CD8-positive, alpha-beta memory T cell (primary cell): ENCODE measurements at places on chromosomes 12 and 14. TPM values are rescaled to one million over a fixed set of nuclear protein-coding genes. Genes with fewer than 3 reads are reported as not detected.

DNA sequence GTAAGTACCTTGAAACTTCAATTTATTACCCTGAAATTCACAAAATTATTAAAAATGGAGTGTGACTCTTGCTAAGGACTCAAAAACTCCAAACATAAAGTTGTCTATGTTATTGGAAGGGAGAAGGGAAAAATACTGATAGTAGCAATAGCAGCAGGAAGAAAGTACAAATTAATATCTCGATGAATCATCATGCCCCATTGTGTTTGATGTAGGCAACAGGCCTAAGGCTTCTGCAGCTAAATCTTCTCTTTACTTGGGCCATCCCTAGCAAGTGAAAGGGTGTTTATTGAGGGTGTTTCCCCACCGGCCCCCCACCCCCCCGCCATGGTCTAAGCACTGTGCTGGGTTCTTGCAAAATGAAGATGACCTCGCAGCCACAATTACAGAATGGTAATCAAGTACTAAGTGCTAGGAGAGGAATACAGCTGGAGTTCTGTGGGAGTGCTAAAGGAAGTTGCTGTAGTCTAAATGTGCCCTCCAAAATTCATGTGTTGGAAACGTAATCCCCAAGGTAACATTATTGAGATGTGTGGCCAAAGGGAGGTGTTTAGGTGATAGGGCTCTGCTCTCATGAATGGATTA, 76.5 kb downstream of the SNAPC1 start:
- no peaks in the 10 kb centered on the region for H3K36me3 ChIP-seq
- H3K27me3 ChIP-seq, result no peaks in the 10 kb centered on the region
- no peak overlapping the region for H3K27ac ChIP-seq

- DNase-seq, result no peak
- H3K36me3 ChIP-seq, result no peaks in the 10 kb centered on the region
- no peak overlapping the region for H3K27ac ChIP-seq
- H3K4me3 ChIP-seq, result no peak overlapping the region
- peaks cover 11% of the 10 kb centered on the region for H3K27me3 ChIP-seq
Observed at GRCh38 chr12:6378709-6379472, 3.5 kb upstream of the SCNN1A start.

GRCh38 chr12:8584004-8584403, 28.7 kb downstream of the AICDA start:
- H3K4me3 ChIP-seq, result no peak overlapping the region
- no peak overlapping the region for H3K27ac ChIP-seq
- H3K4me1 ChIP-seq, result no peaks in the 10 kb centered on the region
- no peaks in the 10 kb centered on the region for H3K27me3 ChIP-seq
- H3K36me3 ChIP-seq, result no peaks in the 10 kb centered on the region

GRCh38 chr12:119666900-119667576, 895 bp upstream of the PRKAB1 start:
- peak overlapping the region; percentile 71 for H3K27ac ChIP-seq
- H3K36me3 ChIP-seq, result peaks cover 10% of the 10 kb centered on the region
- peak overlapping the region; percentile 98 for H3K4me3 ChIP-seq

KCNH3 gene
- total RNA-seq, result 3.1 TPM
